ENCODE measurements at places on chromosomes 16 and 17. TPM values are rescaled to one million over a fixed set of nuclear protein-coding genes. Genes with fewer than 3 reads are reported as not detected.
A peak's percentile ranks its signal among the peaks of the same experiment; 100 is the strongest.

DNA sequence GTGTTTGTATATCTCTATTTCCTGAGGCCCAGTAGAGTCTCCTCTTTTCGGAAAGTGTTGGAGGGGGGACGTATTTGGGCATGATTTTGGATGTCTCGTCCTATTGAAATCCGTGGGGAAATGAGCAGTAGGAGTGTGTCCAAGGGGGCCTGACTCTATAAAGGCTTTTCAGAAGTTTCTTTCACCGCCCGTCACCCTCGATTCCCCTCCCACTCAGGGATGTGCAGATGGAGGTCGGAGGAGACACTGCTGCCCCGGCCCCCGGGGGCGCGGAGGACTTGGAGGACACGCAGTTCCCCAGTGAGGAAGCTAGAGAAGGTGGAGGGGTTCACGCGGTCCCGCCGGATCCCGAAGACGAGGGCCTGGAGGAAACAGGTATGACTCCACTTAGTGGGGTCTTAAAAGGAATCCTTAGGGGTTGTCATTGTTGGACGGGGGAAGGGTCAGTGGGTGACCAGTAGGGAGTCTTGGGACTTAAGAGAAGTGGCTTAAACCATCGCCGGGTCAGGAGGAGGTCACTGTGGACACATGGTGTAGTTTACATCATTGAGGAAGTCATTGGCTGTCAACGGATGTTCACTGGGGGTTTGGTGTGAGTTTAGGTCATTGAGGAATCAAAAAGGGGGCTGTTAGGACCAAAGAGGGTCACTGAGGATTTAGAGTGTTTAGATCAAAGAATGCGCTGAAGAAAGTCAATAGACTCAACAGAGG, 424 bp downstream of the MON1B start:
- H3K4me3 ChIP-seq: peak overlapping the region; percentile 83
- peaks cover 25% of the 10 kb centered on the region for H3K36me3 ChIP-seq
- peak overlapping the region; percentile 99 for H3K27ac ChIP-seq
- peaks cover 6% of the 10 kb centered on the region for H3K4me1 ChIP-seq

Gene KRTAP9-3
- polyA plus RNA-seq: not detected

- H3K36me3 ChIP-seq: no peaks in the 10 kb centered on the region
- H3K4me3 ChIP-seq: no peak overlapping the region
- no peak for DNase-seq
- H3K27ac ChIP-seq: no peak overlapping the region
Observed at GRCh38 chr16:71590584-71590983, 13.7 kb upstream of the TAT start.

DNA sequence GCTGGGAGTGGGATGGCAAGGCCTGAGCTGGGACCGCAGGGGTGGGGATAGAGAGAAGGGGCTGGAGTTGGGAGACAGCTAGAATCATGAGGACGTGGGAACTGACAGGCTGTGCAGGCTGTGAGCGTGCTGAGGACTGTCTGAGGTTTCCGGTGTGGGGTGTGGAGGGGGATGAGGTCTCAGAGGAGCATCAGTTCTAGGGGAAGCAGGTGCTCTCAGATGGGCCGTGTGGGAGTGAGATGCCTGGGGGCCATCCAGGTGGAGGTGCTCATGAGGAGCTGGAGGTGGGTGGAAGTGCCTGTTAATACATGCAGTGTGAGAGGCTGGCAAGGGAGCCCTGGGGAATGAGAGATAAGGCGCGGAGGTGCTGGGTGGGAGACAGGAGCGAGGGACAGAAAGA, 27.2 kb downstream of the HASPIN start:
- H3K27me3 ChIP-seq: no peaks in the 10 kb centered on the region
- no peak overlapping the region for H3K4me3 ChIP-seq
- H3K4me1 ChIP-seq: no peaks in the 10 kb centered on the region
- H3K27ac ChIP-seq: no peak overlapping the region

GRCh38 chr16:17724242-17724898, 253.6 kb upstream of the XYLT1 start:
- no peaks in the 10 kb centered on the region for H3K4me1 ChIP-seq
- H3K4me3 ChIP-seq: no peak overlapping the region
- no peaks in the 10 kb centered on the region for H3K36me3 ChIP-seq
- no peak for DNase-seq
- no peak overlapping the region for H3K27ac ChIP-seq

DNA sequence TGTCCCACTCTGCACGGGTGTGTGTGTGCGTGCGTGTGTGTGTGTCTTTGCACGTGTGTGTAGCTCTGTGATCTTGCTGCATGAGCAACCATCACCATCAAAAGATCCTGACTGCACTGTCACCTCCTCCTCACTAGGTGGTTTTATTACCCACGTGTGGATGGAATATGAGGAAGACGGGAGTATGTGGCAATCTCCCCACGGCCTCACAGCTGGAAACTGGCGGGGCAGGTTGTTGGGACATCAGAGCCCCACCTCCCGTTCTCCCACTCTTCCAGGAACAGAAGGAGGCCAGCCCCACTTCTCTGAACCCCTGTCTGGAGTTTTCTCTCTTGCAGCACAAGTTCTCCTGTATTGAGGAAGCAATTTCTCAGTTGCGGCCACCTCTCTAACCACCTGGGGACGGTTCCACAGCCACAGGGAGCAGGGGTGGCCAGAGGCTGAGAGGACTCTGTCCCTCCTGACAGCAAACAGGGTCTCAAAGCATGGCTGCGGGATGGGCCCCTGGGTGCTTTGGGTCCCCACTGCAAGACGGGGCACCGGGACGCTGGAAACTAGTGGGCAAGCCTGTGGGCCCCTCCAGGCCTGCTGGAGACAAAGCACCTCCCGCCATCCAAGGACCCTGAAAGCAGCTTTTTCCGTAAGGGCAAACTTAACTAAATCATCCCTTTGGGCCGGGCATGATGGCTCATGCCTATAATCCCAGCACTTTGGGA, 27.9 kb upstream of the ATP2C2 start:
- peak; percentile 79 for DNase-seq
- H3K4me3 ChIP-seq: no peak overlapping the region
- H3K4me1 ChIP-seq: peaks cover 8% of the 10 kb centered on the region
- H3K27me3 ChIP-seq: no peaks in the 10 kb centered on the region
- peak overlapping the region; percentile 14 for H3K27ac ChIP-seq

Gene ST6GALNAC1
- polyA plus RNA-seq: 79.2 TPM

GRCh38 chr17:20154286-20155000, 145.3 kb downstream of the SPECC1 start:
- H3K36me3 ChIP-seq: peaks cover 3% of the 10 kb centered on the region
- H3K4me1 ChIP-seq: peaks cover 2% of the 10 kb centered on the region
- H3K27me3 ChIP-seq: no peaks in the 10 kb centered on the region
- no peak for DNase-seq

DNA sequence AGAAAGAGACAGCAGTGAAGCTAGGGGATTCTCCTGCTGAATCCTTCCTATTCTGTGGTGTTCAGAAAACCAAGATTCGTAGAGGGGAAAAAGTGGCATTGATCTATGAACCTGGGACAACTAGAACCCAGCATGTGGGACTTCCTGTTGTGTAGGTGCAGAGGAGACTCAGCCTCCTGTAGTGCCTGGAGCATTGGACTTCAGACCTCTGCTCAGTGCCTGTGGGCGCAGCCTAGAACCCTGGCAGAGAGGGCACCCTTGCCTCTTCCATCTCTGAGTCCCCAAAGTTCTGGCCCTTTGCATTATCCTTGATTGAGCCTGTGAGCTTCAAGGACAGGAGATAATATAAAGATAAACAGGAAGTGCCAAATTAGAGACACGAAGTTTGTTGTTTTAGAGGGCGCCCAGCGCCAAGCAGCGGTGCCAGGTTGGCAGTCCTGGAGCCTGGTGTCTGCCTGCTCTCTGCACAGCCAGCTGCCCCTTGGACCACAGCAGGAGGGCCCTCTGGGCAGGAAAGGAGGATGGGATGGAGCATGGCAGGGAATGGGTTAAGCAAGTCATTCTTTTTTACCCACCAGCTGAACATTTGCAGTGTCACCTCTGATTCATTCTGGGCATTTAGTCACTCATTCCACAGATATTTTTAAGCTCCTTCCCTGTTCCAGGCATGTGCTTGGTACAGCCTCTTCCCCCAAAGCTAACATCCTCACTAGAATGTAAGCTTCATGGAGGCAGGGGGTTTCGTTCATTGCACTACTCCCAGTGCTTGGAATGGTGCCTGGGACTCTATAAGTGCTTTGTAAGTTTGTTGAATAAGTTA, 11.9 kb upstream of the SP6 start:
- H3K4me1 ChIP-seq: no peaks in the 10 kb centered on the region
- H3K27ac ChIP-seq: no peak overlapping the region
- H3K36me3 ChIP-seq: no peaks in the 10 kb centered on the region
- no peak overlapping the region for H3K4me3 ChIP-seq

GRCh38 chr17:27384261-27384701, 72.0 kb upstream of the KSR1 start:
- no peaks in the 10 kb centered on the region for H3K27me3 ChIP-seq
- no peaks in the 10 kb centered on the region for H3K4me1 ChIP-seq
- H3K4me3 ChIP-seq: no peak overlapping the region

Gene KCNJ12
- not detected for polyA plus RNA-seq

DNA sequence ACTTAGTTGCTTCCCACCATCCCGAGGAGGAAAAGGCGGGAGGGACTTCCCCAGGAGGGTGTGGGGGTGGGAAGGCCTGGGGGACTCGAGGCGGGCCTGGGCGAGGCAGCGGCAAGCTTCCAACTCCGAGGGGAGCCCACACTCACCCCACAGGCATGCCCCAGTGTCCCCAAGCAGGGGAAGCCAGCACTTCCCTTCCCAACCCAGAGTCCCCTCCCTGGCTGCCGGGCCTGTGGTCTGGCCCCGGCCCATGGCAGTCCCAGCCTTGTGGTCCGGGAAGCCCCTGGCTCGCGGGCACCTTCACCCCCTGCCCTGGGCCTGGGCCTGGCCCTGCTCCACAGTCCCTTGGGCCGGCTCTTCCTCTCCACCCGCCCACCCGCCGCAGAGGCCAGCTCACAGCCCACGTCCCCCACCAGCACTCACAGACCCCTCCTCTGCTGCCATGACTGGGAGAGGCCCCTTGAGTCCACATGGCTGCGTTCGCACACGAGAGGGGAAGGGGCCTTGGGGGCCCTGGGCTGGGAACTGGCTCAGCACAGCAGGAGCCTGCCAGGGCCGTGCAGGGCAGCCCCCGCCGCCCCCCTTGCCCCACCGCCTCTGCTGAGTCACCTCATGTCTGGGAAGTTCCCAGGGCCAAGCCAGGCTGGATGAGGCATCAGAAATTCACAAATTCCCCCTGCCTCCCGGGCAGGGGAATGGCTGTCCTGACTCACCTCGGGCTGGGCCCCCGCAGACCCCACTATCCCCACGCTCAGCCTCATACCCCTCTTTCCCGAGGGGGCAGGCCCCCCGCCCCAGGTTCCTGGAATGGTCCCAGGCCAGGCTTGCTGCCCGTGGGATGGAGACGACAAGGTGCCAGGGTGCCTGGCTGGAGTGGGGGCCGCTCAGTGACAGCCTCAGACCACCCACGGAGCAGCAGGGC, 27.8 kb downstream of the BAHCC1 start:
- no peaks in the 10 kb centered on the region for H3K36me3 ChIP-seq
- no peak overlapping the region for H3K4me3 ChIP-seq
- H3K27ac ChIP-seq: peak overlapping the region; percentile 77
- peak; percentile 54 for DNase-seq

GRCh38 chr17:27896701-27897100, 3.5 kb upstream of the LYRM9 start:
- no peaks in the 10 kb centered on the region for H3K36me3 ChIP-seq
- no peaks in the 10 kb centered on the region for H3K4me1 ChIP-seq
- no peak for DNase-seq
- no peak overlapping the region for H3K27ac ChIP-seq
- H3K4me3 ChIP-seq: no peak overlapping the region

Gene CRYBA1
- not detected for polyA plus RNA-seq

Gene C16orf92
- polyA plus RNA-seq: not detected

GRCh38 chr16:11402745-11403533, 57.7 kb downstream of the RMI2 start:
- H3K4me1 ChIP-seq: no peaks in the 10 kb centered on the region
- no peaks in the 10 kb centered on the region for H3K27me3 ChIP-seq
- H3K4me3 ChIP-seq: no peak overlapping the region
- no peaks in the 10 kb centered on the region for H3K36me3 ChIP-seq
- DNase-seq: no peak
- no peak overlapping the region for H3K27ac ChIP-seq

Gene CCL22
- polyA plus RNA-seq: not detected

- DNase-seq: no peak
- no peak overlapping the region for H3K27ac ChIP-seq
Observed at GRCh38 chr17:19702217-19702641, 14.2 kb downstream of the SLC47A2 start.

Gene CDK12
- polyA plus RNA-seq: 15.5 TPM

- no peaks in the 10 kb centered on the region for H3K36me3 ChIP-seq
- no peak overlapping the region for H3K27ac ChIP-seq
- peak; percentile 6 for DNase-seq
- no peaks in the 10 kb centered on the region for H3K4me1 ChIP-seq
- no peak overlapping the region for H3K4me3 ChIP-seq
Observed at GRCh38 chr16:78177987-78178386, 78.5 kb downstream of the WWOX start.

GRCh38 chr17:73495641-73496040, 148.6 kb downstream of the SDK2 start:
- no peaks in the 10 kb centered on the region for H3K27me3 ChIP-seq
- no peak overlapping the region for H3K4me3 ChIP-seq
- H3K4me1 ChIP-seq: no peaks in the 10 kb centered on the region
- H3K36me3 ChIP-seq: no peaks in the 10 kb centered on the region
- DNase-seq: no peak
- H3K27ac ChIP-seq: no peak overlapping the region

GRCh38 chr17:69949496-69949895, 125.5 kb upstream of the KCNJ16 start:
- DNase-seq: no peak
- no peak overlapping the region for H3K27ac ChIP-seq
- no peaks in the 10 kb centered on the region for H3K27me3 ChIP-seq
- no peak overlapping the region for H3K4me3 ChIP-seq

Gene NAGS
- 54.9 TPM for polyA plus RNA-seq

DNA sequence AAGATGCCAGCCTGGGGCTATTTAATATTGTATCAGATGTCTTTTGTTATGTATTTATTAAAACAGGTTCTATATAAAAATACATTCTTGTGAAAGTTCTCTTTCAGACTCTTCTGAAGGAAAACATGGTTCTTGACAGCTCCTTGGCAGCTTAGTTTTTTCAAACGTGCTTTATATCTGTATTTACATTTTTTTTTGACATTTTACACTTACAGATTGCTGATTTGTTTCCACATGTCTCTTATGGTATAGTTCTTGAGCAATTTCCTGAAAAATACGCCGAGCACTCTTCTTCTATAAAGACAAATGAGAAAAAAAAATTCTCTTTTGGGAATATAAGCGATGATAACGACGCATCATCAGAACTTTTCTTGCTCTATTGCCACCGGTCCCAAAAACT, 9.5 kb downstream of the IGSF6 start:
- no peaks in the 10 kb centered on the region for H3K36me3 ChIP-seq
- no peaks in the 10 kb centered on the region for H3K27me3 ChIP-seq
- DNase-seq: no peak

Gene KRT33A
- not detected for polyA plus RNA-seq

GRCh38 chr16:47470810-47471209, 9.7 kb downstream of the PHKB start:
- no peaks in the 10 kb centered on the region for H3K27me3 ChIP-seq
- peak; percentile 27 for DNase-seq
- no peaks in the 10 kb centered on the region for H3K36me3 ChIP-seq
- peaks cover 2% of the 10 kb centered on the region for H3K4me1 ChIP-seq

- DNase-seq: no peak
- H3K27ac ChIP-seq: no peak overlapping the region
- no peaks in the 10 kb centered on the region for H3K36me3 ChIP-seq
- peaks cover 15% of the 10 kb centered on the region for H3K27me3 ChIP-seq
- no peak overlapping the region for H3K4me3 ChIP-seq
Observed at GRCh38 chr16:57870753-57871454, 68.6 kb upstream of the KIFC3 start.

GRCh38 chr16:11234884-11235702, 20.9 kb downstream of the SOCS1 start:
- H3K4me1 ChIP-seq: no peaks in the 10 kb centered on the region
- H3K36me3 ChIP-seq: no peaks in the 10 kb centered on the region
- no peaks in the 10 kb centered on the region for H3K27me3 ChIP-seq
- H3K4me3 ChIP-seq: no peak overlapping the region

Measured in small intestine (tissue), 16 donors.